ENCODE measurements at places on chromosomes 12 and 14.

GRCh38 chr12:88952562-88952942 is 372.3 kb upstream of the KITLG start:
- no peak for DNase-seq

- DNase-seq = no peak
These were observed 1410.0 kb upstream of the TMEM132C start for GRCh38 chr12:126856958-126857357.

DNA sequence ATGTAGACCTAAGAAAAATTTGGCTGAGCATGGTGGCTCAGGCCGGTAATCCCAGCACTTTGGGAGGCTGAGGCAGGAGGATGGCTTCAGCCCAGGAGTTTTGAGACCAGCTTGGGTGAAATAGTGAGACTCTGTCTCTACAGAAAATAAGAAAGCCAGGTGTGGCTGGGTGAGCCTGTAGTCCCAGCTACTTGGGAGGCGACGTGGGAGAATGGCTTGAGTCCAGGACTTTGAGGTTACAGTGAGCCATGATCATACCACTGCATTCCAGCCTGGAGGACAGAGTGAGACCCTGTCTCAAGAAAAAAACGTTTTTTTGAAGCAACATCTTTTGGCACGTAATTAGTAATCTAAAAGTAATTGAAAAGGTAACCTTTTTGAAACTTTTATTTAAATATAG is 70.9 kb downstream of the FERMT2 start:
- DNase-seq = no peak

- DNase-seq = no peak
These were observed 47.6 kb upstream of the ZFP36L1 start for GRCh38 chr14:68840454-68840853.

DNA sequence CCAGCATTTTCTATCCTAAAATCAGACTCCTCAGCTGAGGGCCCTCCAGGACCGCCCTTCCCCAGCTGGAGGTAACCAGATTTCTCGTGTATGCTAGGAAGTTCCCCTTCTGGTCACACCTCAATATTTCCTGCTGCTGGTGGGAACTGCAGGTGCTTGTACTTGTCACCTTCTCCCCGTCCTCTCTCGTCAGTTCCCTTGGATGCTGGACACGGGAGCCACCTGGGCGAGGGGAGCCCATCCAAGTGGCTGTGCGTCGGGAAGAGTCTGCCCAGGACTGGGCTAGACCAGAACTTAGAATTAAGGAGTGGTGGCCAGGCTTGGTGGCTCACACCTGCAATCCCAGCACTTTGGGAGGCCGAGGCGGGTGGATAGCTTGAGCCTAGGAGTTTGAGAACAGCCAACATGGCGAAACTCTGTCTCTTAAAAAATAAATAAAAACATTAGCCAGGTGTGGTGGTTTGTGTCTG is 23.2 kb upstream of the KIF26A start:
- DNase-seq = no peak

GRCh38 chr12:2341871-2342270 is 289.1 kb downstream of the CACNA1C start:
- DNase-seq = no peak

DNA sequence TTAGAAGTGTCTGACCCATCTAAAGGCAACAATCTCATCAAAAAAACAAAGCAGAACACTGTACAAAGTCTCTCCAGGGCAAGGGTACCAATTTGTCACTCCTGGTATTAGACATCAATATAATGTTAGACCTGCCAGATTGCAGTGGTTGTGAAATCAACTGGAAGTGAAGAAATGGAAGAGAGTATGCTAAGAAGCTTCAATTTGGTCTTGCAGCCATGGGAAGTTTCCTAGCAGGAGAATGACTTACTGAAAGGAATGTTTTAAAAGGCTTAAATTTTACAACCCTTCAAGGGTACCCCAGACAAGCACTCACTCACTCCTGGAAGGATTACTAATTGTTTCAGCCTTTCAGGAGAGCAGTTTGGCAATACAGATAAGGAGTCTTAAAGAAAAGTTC is 18.9 kb downstream of the LLPH start:
- no peak for DNase-seq

DNA sequence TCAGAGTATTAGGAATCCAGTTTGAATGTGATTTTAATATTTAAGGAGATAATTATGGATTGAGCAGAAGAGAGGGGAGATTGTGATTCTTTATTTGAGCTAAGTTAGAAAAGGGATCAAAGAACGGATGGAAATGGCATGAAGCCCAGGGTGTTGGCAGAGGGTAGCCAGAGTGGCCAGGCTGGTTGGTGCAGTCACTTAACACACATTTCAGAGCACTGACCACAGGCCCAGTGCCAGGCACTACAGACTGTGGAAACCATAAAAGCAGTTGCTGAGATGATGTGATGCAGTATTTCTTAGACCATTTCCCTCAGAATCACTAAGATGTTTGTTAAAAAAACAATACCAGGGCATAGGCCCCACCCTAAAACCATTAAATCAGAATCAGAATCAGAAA is 167.7 kb upstream of the AMIGO2 start:
- DNase-seq = no peak

DNA sequence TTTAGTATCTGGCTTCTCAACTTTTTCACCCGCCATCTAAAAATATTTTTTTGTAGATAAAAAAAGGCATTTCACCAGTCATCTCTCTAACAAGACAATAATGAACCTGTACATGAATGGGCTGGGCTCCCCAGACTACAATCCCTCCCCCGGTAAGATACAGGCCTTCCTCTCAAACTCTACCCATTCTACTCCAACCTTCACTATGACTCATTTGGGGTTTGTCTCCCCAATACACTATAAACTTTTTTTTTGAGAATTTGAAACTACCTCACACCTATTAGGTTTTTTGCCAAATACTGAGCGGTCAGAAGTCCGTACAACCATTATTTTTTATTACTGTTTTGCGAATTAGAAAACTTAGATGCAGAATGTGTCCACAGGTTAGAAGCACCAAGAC is 784 bp downstream of the RPL6 start:
- DNase-seq = no peak

DNA sequence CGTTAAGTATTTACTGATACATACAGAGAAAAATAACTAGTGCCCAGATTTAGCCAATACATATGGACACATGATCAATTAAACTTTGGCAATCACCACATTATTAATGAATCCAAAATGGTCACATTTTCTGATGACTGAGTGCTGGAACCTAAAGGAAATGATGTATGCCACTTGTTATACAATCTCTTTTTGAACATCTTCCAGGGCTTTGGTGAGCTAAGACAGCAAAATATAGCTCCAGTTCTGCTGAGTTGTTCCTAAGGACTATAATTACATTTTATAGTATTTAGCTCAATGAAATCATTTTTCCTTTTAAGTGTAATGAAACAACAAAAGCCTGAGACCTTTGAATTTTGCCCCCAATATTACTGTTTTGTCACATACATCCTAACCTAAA is 329.1 kb upstream of the ATP2B1 start:
- no peak for DNase-seq

DNA sequence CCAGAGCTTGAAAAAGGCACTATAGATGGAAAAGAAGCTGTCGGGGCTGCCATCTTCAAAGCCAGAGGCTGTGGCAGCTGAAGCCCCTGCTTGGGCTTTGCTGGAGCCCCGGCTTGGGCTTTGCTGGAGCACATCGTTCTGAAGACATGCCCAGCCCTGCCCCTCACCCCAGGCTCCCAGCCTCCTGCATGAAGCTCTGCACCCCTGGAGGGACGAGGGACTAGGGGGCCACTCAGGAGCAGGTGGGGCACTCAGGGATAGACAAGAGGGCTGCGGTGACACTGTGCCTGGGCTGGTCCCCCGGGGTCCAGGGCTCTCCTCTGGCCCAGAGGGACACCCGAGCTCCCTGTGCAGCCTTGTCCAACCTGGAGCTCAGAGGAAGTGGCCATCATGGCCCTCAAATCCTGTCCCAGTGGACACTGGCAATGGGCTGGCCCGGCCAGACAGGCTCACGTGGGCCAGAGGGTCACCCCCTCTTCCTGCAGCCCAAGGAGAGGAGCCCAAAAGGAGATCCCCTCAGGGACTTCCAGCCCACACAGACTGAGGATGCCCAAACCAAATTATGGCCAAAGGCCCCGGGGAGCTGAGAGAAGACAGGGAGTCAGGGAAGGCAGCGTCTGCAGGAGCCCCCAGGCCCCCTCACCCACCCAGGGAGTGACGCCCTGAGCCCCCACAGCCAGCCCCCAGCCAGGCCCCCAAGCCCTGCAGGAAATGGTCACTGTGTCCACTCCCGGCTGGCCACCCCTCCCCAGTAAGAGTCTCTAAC is 23.1 kb upstream of the C14orf180 start:
- no peak for DNase-seq

- no peak for DNase-seq
These were observed 7.9 kb downstream of the EIF2B2 start for GRCh38 chr14:75010472-75011093.

- no peak for DNase-seq
These were observed 53.4 kb downstream of the SLC16A7 start for GRCh38 chr12:59649203-59649602.

GRCh38 chr12:51075390-51075789 is 8.0 kb downstream of the CSRNP2 start:
- DNase-seq = no peak

DNA sequence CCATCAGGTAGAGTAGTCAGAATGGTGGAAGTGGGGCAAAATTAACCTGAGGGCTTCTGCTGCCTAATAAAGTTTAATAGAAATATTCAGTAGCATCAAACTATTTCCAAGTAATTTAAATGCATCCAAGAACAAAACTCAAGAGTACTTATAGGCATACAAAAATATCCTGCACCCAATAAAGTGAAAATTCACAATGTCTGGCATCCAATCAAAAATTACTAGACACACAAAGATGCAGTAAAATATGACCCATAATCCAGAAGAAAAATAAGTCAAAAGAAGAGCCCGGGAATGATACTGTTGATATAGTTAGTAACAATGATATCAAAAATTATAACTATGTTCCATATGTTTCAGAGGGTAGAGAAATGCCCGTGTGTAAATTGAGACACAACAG is 95.3 kb downstream of the TMEM117 start:
- no peak for DNase-seq

DNA sequence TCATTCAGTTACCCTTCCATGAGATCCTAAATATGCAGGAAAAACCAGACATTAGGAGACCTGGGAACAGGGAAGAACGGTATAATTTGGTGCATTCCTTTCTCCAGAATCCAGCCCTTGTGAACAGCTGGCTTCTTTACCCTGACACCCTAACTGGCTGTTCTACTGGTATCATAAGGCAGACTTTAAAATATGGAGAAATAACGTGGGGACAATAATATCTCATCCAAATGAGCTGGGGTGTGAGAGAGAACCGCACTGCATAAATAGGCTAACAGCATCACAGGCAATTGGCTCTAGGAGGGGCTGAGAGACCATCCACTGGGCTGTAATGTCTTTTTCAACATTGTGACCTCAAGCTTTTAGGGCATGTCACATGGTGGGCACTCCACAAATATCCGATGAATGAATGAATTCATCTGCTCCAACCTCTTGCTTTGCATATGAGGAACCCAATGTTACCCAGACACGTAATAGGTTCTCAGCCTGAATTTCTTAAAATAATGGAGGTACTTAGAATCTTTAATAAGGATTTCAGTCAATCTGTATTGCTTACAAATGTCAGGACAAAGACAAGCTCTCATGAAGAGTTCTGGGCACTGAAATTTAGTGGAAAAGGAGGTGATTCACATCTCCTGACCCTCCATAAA is 157.9 kb downstream of the SAMD4A start:
- DNase-seq = no peak

DNA sequence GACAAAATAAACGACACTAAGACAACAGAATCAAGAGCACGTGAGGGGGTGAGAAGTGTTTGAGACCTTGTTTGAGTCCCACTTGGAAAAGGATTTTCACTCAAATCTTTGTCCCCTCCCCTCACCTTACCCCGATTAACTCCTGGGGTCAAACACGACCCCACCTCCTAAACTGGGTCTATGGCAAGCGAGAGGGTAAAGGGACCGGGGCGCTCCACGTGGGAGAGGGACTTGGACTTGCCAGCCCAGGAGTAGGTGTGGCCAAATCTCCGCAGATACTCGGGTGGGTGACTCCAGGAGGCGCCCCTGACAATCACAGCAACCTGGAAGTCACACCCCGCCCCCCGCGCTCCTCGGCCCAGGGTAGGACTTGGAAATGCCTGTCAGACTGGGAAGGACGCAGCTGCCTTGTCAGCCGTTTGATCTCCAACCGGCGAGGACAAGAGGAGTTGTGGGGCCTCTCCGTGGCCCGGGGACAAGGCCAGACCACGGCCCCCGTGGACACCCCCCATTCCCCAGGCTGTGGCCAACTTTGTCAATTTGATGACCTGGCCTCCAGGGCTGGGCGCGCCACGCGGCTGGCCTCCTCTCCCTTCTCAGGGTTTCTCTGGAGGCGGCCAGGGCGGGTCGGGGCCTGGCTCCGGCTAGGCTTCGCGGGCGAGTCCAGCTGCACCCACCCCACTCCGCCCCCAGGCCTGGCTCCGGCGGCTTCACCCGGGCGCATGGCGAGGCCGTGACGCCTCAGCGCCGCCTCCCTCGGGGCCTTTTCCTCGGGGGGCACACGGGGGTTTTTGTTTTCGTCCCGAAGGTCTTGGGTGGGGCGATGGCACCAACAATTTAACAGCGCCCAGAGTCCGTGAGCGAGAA is 1.1 kb upstream of the BCL11B start:
- no peak for DNase-seq

DNA sequence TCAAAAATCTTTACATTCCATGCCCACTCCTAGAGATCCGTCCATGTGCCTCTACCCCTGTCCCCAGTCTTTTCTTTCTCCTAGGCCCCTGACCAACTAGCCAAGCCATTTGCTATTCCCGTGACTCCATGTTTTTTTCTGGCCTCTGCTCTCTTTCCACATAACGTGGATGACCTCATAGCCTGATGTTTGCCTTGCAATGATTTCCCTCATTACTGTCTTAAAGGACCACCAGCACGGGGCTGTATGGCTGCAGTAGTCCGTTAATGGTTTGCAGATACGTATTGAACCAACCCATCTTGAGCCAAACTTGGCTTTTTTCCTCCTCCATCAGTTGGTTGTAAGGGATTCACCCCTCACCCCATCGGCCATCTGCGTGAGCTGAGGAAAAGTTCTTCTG is 226.0 kb downstream of the PCNX1 start:
- no peak for DNase-seq

- DNase-seq = no peak
These were observed 122.3 kb downstream of the DPF3 start for GRCh38 chr14:72771561-72771960.

GRCh38 chr14:61330511-61330910 is 9.1 kb downstream of the PRKCH start:
- no peak for DNase-seq

DNA sequence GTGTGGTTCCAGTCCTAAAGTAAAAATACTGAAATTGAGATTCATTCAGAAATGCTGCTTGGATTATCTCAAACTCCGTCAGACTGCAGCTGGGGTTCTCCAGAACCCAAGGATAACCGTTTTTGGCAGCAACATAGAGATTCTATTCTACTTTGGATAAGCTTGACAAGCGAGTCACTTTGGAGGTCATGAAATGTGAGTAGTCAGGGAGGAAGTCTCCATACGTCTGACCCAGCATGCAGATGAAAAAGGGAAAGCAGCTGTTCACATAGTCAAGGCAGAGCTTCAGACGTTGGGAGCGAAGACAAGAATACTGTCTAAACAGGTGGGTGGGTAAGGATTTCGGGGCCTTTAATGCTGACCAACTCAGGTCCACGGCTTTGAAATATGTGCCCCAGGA is 14.9 kb upstream of the HSP90B1 start:
- DNase-seq = no peak

- no peak for DNase-seq
These were observed 35.1 kb downstream of the NCOR2 start for GRCh38 chr12:124532331-124532750.

- DNase-seq = no peak
These were observed 36.8 kb downstream of the PPTC7 start for GRCh38 chr12:110546339-110546738.

Measured in stimulated activated CD8-positive, alpha-beta memory T cell treated with anti-CD3 and anti-CD28 coated beads, Interleukin-4, amount 100 ng/mL, for 4 hours (primary cell).